ENCODE measurements at places on chromosomes 3 and 15.
A peak's percentile ranks its signal among the peaks of the same experiment; 100 is the strongest.

GRCh38 chr15:91200101-91200754 is 100.2 kb downstream of the SV2B start:
- DNase-seq = no peak

DNA sequence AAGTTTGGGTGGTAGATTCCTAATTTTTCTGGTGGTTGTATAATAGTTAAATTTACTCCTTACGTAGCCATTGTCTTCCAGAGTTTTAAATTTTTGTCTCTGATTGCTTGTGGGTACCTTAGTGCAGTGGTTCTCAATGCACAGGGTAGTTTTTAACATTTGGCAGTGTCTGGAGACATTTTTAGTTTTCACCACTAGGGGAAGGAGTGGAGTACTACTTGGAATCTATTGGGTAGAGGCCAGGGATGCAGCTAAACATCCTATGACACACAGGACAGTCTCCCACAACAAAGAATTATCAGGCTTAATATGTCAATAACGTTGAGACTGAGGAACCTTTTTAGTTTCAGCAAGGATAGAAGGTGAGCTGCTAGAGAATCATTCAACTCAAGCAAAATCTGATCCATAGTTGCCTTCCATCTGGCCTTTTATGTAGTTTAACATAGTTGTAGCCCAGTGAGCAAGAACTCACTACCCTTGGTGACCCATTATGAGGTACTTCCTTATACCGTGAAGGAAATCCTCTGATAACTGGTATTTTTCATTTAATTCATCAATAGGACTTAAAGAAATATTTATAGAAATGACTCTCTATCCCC is 8.6 kb upstream of the STX19 start:
- no peak for DNase-seq

- no peak for DNase-seq
Observed at GRCh38 chr15:69392352-69392751, 21.8 kb upstream of the KIF23 start.

- no peak for DNase-seq
Observed at GRCh38 chr15:88401996-88402656, 65.1 kb downstream of the MRPL46 start.

DNA sequence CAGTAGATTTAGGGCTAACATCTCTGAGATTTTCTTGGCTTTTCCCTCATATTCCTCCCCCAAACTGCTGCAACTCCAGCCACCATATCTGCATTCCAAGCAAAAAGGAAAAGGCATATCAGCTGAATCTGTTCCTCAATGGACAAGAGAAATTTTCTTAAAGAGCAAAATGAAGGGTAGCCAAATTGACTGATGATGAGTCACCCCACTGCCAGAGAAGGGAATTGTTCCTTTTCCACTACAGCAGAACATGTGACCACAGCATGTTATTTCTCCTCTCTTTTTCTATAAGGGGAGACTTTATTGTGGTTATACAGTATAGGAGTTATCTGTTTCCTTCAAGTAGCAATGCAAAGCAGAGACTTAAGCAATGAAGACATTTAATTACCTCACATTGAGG is 172.5 kb downstream of the MTHFS start:
- no peak for DNase-seq

DNA sequence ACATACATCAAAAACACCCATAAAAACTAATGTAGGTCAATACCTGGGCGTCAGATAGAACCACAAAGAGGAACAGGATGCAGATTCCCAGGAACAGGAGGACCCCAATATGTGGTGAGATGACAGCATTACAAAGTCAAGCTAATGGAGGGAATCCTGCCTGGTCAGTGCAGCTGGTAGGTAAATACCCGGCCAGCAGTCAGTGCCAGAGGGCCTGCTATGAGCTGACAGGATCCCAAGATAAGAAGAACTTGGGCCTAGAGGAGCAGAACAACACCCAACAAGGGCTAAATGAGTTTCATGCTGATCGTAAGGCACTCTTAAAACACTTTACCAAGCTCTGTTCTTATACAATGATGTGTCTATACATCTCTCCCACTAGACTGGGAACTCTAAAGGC is 61.2 kb upstream of the KCNMB2 start:
- DNase-seq = no peak

- DNase-seq = no peak
Observed at GRCh38 chr3:10504171-10505049, 976 bp downstream of the ATP2B2 start.

GRCh38 chr3:117439812-117440211 is 730.2 kb downstream of the TUSC7 start:
- no peak for DNase-seq

- DNase-seq = no peak
Observed at GRCh38 chr15:30870681-30871080, 33.0 kb upstream of the FAN1 start.

GRCh38 chr3:120093911-120094775 is at the start of gene GSK3B:
TSS of gene GSK3B (minus strand) at chr3:120094447. CDS start at chr3:120093434, 1,013 bp downstream.
- DNase-seq = peak; percentile 45

DNA sequence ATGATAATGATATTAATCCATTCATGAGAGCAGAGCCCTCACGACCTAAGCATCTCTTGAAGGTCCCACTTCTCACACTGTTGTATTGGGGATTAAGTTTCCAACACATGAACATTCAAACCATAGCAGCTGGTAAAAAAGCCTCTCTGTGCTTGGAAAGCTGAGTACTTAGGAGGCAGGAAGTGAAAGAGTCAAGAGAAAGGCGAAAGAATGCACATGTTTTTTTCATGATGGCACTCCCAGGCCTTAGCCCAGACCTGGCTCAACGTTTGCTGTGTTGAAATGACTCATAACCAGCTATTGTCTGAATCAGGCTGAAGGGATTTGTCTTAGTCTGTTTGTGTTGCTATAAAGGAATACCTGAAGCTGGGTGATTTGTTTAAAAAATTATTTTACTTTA is 84.4 kb upstream of the RGMA start:
- DNase-seq = no peak

- no peak for DNase-seq
Observed at GRCh38 chr3:126375835-126376331, 18.7 kb upstream of the KLF15 start.

GRCh38 chr3:12707449-12707848 is 43.5 kb upstream of the RAF1 start:
- DNase-seq = no peak

GRCh38 chr3:12471241-12471640 is 13.0 kb upstream of the TSEN2 start:
- peak; percentile 22 for DNase-seq

- DNase-seq = peak; percentile 36
Observed at GRCh38 chr3:187741403-187742350, 3.6 kb downstream of the BCL6 start.

GRCh38 chr3:33184863-33185262 is 33.7 kb downstream of the SUSD5 start:
- DNase-seq = no peak

DNA sequence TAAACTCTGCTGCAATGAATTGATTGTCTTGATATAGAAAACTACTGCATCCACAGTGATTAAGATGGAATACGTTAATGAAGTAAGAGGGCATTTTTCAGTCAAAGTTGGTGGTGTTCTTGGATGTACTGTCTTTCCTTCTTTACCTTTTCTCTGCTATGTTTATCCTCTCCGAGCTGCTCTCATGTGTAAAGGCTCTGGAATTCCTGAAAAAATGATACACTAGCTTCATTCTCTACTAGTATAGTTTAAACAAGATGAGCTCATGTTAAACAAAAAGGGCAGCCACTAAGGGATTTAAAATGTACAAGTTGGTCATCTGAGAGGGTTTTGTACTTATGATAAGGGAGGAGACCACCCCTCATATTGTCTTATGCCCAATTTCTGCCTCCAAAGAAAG is 504.6 kb upstream of the NECTIN3 start:
- no peak for DNase-seq

DNA sequence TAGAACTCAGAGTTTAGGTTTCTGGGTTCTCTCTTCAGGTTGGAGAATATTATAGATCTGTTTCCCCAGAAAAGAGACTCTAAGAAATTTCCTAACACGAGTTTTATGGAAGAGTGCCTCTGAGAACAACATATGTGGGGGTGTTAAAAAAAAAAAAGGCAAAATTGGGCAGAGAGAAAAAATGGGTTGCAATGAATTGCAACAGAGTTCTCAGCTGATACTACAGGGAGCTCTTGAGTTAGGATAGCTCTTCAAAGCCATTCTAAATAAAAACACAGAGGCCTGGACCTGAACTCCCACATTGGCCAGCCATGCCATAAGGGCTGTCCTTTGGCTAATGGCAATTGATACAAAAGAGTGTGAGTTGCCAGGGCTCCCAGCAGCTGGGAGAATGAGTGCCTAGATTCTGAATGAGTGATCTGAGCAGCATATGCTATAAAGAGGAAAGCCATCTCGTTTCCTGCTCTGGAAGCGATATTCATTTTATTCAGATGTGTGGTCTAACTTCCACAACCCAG is 20.1 kb upstream of the UBE2E2 start:
- no peak for DNase-seq

GRCh38 chr3:177482048-177482691 is 284.9 kb upstream of the TBL1XR1 start:
- no peak for DNase-seq

GRCh38 chr15:20353966-20354883 is 187.4 kb downstream of the GOLGA6L6 start:
- no peak for DNase-seq

DNA sequence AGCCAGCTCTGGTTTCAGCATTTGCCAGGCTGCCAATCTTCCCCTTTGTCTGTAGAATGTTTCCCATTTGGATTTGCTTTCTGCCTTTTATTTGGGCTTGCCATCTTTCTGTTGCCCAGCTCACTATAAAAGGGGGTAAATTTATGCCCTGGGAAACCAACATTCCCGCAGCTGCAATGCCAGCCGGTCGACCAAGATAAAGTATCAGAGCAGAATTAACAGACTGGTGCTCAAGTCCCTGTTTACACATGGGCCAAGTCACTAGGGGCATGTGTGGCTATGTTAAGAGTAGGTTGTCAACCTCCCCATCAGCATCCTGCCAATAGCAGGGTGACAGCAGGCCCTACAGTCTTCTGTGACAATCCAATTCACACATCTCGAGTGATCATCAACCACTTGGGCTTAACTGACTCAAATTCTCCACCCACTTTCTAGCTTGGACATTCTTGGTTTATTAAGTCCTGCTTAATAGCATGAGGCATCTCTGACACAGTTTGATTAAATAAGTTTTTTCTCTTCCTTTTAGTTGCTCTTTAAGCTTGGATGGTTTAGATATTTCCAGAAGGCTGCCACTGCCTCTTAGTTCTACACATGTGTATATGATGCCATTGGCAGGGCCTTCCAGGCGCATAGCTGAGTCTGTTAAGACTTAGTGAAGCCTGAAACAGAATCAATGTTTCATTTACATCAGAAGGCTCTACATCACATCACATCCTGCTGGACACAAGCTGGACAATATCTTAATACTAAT is 24.1 kb upstream of the VEPH1 start:
- no peak for DNase-seq

DNA sequence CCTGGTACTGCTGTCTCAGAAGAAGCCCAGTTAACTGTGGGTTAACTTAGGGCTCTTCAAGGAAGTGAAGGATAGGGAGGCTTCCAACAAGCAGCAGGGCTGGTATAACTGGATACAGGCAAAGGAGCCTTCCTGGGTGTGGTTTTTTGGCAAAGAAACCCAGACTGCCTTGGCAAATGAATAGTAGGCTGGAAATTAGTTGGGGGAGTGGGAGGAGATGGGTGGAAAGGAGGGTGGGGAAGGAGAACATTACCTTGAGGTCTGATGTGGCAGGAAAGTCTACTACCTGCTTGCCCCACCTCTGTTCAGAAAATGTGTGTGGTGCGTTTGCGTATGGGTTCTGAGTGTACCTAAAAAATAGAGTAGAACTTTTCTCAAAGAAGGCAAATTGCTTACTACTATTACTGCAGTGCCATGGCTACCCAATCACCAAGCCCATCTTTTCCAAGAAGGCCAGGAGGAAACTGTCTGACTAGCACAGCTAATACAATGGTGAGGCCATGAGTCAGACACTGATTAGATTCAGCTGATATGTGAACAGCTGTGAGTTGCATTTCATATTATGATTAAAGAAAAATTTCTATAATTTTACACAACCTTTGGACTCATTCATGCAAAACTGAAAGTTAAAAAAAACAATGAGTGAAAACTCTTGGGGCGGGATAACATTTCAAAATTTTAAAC is 55.2 kb downstream of the SPTSSB start:
- no peak for DNase-seq

- DNase-seq = no peak
Observed at GRCh38 chr3:100656945-100657344, 47.5 kb downstream of the ADGRG7 start.
